ENCODE measurements at places on chromosomes 5 and 9.

DNA sequence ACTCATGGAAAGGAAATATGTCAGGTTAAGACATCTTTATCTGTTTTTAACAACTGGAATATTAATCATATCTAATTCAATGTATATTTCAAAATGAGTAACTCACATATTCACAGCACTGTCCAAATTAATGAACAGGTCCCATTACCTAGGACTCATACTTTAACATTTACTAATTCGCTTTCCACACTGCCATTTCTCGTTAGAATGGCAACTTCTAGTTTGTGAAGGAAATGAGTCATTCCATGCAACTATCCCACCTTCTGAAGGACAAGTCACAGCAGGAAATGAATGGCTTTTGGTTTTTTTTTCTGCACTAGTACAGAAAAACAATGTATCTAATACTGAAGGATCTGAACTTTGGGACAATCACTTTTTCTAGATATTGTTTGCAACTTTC is 24.6 kb upstream of the IFNK start:
- no peak for DNase-seq

DNA sequence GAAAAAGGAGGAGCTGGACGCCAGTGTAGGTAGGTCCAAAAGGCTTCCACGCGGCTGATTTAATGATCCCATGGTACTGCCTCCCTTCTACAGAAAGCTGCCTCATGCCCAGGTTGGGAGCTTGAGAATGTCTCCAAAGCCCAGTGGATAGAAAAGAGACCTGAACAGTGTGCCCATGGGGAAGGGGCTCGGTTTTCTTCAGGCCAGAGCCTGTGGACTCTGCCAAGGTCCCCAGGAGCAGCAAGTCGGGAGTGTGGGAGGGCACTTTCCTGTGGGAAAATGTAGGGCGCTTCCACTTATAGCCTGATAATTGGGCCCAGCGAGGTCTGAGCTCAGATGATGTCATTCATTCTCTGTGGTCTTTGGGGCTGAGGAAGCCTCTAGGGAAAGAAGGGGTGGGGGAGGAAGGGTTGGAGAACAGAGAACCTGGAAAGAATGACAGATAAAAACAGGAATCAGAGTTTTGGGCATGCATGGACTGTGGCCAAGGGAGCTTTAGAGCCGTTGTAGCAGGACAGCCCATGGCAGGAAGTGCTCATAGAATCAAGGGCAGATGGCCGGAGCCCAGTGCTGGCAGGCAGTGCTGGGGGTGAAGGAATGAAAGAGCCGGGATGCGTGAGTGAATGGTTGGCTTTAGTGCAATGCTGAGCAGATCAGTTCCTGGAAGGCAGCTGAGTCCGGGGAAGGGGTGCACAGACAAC is 42.5 kb upstream of the SH3PXD2B start:
- no peak for DNase-seq

DNA sequence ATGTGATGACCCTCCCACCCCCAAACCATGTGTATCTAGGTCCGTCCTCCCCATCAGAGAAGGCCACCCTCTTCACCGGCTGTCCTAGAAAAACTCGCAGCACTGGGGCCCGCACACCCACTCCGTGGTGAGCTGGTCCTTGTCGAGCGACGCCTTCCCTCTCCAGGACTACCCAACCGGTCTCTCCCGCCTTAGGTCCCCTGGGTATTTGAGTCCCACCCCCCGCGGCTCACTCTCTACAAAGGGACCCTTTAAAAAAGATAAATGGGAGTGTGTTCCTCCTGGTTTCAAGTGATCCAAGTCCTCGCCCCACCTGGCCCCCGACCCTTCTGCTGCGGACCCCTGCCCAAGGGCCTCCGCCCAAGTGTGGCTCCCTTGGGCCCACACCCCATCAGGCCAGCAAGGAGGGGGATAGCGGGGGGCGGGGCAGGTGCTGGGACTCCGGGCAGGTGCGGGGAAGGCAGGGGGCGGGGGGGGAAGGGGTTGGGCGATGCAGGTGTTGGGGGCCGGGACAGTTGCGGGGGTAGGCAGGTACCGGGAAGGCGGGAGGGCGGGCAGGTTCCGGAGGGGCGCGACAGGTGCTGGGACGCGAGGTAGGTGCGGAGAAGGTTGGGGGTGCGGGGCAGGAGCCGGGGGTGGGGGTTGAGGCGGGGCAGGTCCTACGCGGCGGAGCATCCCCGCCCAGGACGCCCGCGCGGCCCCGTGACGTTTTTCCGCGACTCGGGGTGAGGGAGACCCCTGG is 970 bp upstream of the ARRDC1 start:
- DNase-seq: no peak

DNA sequence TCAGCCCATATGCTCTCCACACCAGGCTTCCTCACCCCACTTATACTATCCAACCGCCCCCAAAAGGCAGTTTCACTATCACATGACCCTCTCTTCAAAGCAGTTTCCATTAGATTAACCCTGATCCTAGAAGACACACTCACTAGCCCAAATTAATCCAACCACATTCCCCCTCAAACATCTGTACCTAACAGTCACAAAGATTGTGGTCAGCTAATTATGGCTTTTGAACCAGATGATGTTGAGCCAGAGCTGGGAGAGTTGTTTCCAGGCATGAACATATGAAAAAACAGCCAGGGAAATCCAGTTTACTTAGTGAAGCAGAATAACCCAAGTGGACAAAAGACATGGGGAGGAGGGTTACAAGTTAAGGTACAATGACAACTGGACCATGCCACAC is 131.2 kb downstream of the SPOCK1 start:
- DNase-seq: no peak

DNA sequence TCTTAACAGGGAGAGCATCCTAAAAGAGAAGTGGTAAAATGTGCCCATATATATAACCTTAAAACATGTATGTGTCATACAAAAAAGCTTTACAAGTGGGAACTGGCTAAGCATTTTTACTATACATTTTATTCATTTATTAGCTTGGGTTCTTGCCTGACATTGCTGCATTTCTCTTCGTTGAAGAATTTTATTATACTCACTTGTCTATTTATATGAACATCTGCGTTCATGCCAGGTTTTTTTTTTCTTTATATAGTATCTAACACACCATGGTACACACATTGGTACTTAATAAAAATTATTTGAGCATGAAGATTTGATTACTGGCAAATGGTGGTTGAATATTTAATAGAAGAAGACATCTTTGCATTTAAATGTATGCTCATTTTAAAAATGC is 492.3 kb downstream of the SPATA31D1 start:
- no peak for DNase-seq

GRCh38 chr9:127651697-127652610 is 39.9 kb downstream of the STXBP1 start:
- peak; percentile 73 for DNase-seq

DNA sequence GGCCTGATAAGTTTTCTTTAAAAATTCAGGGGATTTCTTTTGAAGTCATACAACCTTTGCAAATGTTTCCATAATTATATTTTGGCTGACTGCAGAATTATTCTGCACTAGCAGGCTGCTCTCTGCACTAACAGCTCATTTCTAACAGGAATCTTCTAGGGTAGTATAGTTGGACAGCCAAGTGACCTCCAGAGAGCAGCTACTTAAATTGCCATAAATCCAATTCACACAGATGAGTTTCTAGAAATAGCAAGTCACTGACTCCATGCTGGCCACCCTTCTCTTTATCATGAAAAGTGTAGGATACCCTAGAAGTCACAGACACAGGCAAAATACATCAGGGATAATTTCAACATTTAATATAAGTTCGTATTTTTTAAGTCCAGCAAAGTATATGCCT is 110.9 kb upstream of the TARS1 start:
- no peak for DNase-seq

DNA sequence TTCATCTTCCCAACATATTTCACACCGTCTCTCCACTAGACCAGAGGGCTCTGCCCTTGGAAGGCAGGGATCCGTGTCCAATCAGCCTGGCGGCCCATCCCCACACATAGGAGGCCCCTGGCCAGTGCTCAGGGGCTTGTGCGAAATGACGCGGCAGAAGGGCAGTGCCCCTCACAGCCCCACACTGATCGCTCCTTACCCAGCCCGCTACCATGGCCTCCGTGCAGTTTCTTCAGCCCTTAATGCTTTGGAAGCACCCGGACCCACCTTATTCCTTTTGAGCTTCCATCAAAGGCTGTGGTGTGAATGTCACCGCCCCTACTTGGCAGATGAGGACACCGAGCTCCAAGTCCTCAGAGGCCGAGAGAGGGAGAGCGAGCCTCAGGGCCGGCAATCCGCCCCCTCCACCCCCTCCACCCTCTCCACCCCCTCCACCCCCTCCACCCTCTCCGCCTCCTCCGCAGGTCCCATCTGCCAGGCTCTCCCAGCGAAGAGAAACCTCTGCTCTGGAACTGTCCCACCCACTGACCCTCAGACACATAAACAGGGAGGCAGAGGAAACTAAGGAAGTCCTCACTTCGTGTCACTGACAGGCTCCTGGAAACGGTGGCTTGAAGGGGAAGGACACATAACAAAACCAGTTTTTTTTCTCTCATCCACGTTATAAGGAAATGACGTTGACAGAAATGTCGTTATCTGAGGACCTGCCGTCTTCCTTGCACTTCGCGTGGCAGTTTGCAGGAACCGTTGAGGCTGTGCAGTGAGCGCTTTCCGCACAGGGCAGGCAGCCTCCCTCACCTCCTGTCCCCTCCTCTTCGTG is 13.9 kb downstream of the QSOX2 start:
- no peak for DNase-seq

- DNase-seq: no peak
Measured at GRCh38 chr5:119366540-119366881, 10.7 kb downstream of the TNFAIP8 start.

DNA sequence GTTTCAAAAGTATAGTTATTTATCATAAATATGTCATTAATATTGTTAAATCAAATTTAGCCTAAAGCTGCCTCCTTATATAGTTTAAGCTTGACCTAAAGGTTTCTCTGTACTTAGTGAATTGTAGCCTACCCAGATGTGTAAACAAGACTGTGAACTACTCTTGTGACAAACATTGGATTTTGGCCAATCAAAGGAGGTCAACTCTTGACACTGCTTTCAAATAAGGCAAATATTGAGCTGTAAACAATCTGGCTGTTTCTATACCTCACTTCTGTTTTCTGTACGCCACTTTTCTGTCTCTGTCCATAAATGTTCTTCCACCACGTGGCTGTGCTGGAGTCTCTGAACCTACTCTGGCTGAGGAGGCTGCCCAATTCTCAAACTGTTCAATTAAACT is 51.2 kb downstream of the FXN start:
- DNase-seq: no peak

- no peak for DNase-seq
Measured at GRCh38 chr5:15023846-15024245, 152.3 kb upstream of the ANKH start.

DNA sequence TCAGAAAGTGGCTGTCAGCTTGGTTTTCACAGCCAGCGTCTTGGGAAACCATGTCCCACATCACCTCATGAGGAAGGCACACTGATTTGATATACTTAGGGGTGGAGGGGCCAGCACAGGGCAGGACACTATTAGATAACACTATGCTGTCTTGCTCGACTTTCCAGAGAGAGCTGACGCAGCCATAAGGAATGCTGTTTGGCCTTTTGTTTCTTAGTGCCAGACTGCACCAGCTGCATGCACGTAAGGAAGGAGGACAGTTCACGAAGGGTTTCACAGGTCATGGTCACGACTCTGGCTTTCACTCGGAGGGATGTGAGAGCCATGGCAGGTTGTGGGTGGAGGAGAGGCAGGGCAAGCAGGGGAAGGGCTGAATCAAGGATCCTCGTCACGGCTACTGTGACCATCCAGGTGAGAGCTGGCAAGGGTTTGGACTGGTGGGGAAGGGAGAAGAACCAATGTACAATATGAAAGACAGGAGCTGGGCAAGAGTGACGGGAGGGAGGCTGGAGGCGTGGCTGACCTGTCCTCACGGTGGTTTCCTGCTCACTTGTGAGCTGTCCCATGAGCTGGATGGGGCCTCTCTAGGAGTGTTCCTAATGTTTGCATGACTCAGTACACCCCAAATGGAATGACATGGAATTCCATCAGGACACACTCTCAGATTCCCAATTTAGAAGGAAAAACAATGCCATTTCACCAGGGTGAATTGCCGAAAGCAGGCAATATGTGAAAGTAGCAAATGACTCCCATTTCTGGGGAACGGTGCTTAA is 61.7 kb downstream of the OTULIN start:
- no peak for DNase-seq

- DNase-seq: no peak
Measured at GRCh38 chr9:36802201-36802920, 229.7 kb downstream of the MELK start.

GRCh38 chr9:16870596-16871335 is at the start of gene BNC2:
Gene BNC2 (minus strand): TSS chr9:16870670. CDS start chr9:16870648, 22 bp downstream.
- peak; percentile 38 for DNase-seq

DNA sequence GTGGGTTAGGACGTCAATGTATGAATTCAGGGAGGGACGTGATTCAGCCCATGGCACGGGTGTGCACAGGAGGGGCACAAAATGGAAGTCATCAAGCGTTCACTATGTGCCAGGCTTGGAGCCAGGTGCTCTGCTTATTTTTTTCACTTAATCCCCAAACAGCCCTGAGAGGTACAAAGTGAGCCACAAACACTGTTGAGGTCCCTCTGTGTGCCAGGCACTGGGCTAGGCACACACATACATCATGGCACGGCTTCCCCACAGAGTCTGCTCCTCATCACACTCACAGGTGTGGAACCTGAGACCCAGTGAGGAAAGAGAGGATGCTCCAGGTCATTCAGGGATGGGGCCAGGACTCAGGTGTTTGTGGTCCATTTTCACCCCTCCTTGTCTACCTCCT is 68.1 kb downstream of the GALNT12 start:
- no peak for DNase-seq

GRCh38 chr9:1008216-1008615 is 31.8 kb downstream of the DMRT3 start:
- no peak for DNase-seq

- DNase-seq: no peak
Measured at GRCh38 chr9:37761511-37761910, 7.9 kb downstream of the TRMT10B start.

- DNase-seq: peak; percentile 3
Measured at GRCh38 chr5:94908889-94909480, 290.5 kb downstream of the SLF1 start.

GRCh38 chr5:50562694-50563093 is 103.7 kb upstream of the PARP8 start:
- DNase-seq: no peak

DNA sequence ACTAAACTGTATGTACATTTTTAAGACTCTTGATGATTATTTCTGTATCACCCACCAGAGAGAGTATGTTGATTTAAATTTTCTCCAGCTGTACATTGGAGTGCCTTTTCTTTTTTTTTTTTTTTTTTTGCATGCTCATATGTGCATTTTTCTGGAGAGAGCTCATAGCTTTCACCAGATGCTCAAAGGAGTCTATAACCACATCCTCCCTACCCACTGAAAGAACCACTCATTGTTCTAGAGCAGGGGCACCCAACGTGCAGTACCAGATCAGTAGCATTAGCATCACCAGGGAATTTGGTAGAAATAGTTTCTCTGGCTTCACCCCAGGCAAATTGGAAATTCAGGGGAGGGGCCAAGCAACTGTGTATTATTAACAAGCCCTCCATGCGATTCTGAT is 53.9 kb upstream of the TMEM171 start:
- DNase-seq: no peak

Measured in NCI-H524 (cell line).